ENCODE measurements at places on chromosomes 6 and 20.
A peak's percentile ranks its signal among the peaks of the same experiment; 100 is the strongest.

DNA sequence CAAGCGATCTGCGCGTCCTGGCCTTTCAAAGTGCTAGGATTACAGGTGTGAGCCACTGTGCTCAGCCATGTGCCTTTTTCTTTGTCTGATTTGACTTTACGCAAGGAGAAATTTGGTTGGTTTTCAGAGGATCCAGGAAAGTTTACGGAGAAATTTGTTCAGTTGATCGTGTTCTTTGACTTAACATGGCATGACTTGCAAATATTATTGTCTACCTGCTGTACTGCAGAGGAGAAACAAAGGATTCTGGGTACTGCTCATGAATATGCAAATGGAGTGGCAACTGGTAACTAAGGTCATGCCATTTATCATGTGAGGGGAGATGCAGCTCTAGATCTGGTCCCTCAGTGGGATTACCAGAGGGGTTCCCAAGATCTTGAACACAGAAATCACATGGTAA lies 68.8 kb upstream of the CHD6 start:
- DNase-seq: no peak

DNA sequence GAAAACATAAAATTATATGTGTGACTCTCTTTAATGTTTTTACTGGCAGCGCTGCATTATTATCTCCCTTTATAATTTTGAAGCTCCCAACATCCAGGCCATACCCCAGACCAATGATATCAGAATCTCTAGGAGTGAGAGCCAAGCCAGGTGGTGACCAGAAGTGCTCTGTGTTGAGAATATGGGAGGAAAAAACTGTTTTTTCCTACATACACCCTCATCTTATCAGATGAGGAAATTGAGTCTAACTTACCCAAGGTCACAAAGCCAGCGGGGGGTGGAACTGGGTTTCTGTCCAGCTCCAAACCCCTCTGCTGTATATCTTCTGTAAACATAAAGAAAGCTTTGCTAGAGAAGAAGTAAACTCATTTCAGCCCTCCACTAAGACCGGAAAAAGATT lies 42.5 kb downstream of the LY86 start:
- no peak for DNase-seq

- DNase-seq: no peak
These were observed 22.1 kb downstream of the BMP5 start for GRCh38 chr6:55853008-55854001.

DNA sequence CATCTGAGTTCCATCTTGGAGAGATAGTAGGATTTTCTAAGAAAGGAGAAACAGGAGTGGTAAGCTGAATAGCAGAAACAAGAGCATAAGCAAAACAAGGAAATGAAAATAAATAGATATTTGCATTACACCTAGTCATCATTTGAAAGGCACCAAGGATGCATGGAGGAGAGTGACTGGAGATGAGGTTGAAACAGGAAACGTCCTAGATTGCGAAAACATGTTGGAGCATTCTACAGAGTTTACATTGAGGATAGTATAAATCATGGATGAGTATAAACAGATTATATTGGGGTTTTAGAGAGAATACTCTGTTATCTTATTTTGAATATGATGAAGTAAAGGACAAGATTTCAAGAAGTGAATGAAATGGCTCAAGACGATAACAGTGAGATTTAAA lies 507.3 kb downstream of the EYS start:
- no peak for DNase-seq

GRCh38 chr6:121302882-121303281 lies 31.4 kb downstream of the TBC1D32 start:
- DNase-seq: no peak

DNA sequence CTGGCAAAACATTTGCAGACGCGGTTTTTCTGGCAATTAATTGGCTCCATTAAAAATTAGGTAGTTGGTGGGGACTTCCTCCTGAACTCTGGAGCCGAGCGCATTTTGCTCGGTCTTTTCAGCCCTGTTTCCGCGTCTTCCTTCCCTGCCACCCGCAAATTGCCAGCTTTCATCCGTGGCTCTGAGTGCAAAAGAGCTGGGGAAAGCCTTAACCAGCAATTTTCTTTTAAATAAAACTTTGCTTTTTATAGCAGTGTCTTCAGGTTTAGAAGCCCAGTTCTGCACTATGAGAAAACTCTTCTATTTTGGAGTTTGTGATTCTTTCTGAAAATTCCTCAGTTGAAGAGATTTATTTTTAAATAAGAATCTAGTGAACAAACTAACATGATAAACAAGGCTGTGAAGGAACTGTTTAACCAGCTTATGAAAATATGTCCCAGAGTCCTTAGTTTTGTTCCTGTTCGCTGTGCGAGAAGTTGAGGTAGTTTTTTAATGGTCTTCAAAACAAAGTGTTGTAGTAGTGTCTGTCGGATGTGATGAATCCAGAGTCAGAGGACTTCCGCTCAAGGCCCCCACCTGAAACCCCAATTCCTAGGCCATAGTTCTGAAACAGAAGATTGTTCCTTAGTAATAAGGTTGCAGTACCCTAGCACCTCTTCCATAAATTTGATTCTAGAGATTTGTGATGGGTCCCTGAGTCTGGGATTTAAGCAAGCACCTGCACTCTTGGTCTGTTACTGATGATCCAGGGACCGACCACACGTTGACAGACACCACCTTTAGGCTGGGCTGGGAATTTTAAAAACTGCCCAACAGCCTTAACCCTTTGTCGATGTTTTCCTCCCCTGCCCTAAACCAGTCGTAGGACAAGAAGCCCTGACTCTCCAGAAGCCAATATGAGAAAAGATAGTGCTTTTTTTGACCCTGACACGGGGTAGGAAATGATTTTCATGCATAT lies 950 bp downstream of the KCTD20 start:
- DNase-seq: peak; percentile 2

DNA sequence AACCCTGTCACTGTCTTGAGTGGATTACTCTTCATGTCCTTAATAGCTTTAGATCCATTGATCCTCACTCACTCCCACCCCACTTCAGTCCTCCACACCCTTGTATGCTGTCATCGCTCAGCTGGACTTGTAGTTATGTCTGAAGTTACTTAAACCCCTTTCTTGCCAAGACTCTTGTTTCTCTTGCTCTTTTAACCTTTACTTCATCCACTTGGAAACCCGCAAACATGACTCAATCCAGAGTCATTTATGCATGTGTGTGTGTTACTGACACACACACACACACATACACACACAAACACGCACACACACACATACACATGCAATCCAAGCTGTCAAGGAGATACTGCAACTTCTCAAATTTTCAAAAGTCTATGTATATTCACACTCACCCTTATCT lies 341.8 kb downstream of the SYNE1 start:
- peak; percentile 75 for DNase-seq

DNA sequence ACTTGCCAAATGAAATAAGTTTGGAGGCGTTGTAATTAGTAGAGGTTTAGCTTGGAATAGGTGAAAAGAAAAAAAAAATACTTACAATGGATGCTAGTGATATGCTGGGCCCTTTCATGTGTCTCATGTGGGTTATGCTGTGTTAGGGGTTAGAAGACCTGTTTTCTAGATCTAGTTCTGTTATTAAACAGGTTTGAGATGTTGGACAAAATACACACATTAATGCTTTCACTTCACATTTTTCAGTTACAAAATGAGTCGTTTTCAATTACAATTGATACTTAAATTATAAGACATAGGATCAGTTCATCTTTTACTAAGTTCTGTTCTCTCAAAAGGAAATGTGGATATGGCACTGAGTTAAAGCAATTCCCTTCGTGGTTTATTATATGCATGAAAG lies 509.8 kb downstream of the EPM2A start:
- no peak for DNase-seq

- no peak for DNase-seq
These were observed 327.5 kb downstream of the SYNE1 start for GRCh38 chr6:152309648-152310047.

DNA sequence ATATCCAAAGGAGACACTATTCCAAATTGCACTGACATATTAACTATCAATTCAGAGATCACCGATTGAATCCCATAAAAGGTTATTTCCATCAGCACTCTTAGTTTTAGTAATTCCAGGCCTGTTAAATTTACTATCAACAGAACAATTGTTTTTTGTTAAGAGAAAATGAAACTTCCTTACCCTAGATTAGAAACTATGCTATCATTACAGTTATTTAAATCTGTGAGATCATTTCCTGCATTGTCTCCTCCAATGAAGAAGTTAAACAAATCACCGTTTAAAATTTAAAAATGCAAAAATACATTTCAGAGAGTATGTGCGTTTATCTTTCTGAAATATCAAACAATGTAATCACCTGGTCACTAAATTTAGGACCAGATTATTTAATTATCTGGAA lies 57.5 kb downstream of the HIVEP2 start:
- no peak for DNase-seq

- DNase-seq: peak; percentile 89
These were observed 437.1 kb downstream of the GRIK2 start for GRCh38 chr6:101830501-101831031.

- DNase-seq: no peak
These were observed 11.2 kb upstream of the SIRPA start for GRCh38 chr20:1883986-1884385.

- no peak for DNase-seq
These were observed 19.7 kb downstream of the ZBP1 start for GRCh38 chr20:57600320-57601210.

- DNase-seq: no peak
These were observed 129.1 kb downstream of the ERMARD start for GRCh38 chr6:169880516-169880915.

DNA sequence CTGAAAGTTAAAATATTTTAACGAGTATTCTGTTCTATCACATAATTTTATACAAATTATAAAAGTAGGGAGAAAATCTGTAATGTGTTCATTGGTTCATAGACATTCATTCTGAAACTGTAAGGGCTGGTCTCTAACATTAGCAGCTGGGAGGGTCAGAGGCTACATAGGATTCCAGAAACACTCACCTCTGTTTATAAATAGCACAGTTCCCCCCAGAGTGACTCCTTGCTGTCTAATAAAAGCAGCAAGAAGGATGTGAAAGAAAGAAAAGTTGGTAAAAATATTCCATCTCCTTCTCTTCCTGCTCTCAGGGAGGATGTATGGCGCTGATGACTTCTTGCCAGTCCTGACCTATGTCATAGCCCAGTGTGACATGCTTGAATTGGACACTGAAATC lies 25.3 kb upstream of the NAA20 start:
- no peak for DNase-seq

DNA sequence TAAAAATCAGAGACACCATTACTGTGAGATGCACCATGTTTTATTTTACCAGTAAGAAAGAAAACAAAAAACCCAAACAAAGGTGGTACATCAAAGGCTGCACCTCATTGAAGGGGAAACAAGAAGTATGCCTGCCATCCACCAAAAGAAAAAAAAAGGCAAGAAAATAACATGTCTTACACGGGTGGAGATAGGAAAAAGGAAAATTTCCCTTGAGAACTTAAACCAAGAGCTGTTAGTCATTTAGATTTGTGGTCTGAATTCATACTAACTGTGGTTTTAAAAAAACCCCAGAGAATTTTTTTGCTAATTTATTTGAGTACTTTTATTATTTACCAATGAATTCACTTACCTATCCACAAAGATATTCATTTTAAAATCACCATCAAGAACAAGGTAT lies 144.0 kb downstream of the LRRC1 start:
- peak; percentile 24 for DNase-seq

DNA sequence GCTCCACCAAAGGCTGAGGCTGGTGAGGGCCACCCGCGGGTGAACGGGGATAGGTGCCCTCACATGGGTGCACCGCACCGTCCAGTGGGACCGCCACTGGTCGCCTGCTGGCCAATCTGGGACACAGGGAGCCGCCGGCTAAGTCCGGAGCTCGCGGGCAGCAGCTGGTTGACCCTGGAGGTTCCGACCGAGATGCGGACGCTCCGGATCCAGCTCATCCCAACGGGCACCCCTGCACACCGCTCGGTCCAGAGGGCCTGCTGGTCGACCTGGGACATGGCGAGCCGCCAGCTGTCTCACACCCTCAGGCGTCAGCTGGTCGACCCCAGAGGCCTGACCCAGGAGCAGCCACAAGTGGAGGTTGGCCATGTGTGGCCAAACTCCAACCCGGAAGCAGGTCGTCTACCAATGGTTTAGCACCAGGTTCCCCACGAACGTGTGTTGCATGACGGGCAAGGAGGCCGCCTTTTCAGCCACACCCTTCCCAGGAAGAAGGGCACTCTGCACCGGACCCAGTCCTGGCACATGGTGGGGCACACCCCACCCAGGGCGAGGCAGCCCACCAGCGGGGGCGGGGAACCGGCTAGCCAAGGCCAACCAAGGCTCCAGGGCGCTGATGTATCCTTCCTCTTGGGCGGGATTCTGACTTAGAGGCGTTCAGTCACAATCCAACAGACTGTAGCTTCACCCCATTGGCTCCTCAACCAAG lies 746.0 kb upstream of the DEFB115 start:
- no peak for DNase-seq

- DNase-seq: no peak
These were observed 161.1 kb downstream of the DLL1 start for GRCh38 chr6:170129691-170130171.

- DNase-seq: peak; percentile 91
These were observed 76.4 kb downstream of the EYA2 start for GRCh38 chr20:46970937-46971630.

- DNase-seq: no peak
These were observed 3.1 kb upstream of the RRBP1 start for GRCh38 chr20:17685168-17685567.

GRCh38 chr6:7119272-7119801 lies 11.6 kb downstream of the RREB1 start:
- DNase-seq: no peak

DNA sequence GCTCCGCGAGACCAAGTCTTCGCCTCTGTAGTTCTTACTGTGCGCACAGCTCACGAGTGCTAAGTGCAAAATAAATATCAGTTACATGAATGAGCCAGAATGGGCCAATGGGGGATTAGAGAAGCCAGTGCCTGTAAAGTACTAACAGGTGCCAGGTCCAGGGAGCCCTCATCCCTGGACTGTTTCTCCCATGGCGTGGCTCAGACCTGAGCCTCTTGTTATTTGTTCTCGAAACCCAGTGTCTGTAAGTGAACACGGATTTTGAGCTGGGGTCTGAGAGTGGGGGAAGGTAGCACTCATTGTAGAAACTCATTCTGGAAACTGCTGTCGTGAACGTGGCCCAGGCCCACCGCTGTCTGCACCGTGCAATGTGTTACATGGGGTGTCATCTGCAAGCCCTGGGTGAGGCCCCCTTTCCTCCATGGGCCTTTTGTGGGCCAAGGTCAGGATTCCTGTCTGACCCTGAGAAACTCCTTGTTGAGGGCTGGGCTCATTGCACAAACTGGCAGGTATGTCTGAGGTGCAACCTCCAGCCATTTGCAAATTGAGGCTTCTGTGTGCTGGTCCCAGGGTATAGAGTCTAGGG lies 154.7 kb downstream of the SYCP2 start:
- DNase-seq: no peak

DNA sequence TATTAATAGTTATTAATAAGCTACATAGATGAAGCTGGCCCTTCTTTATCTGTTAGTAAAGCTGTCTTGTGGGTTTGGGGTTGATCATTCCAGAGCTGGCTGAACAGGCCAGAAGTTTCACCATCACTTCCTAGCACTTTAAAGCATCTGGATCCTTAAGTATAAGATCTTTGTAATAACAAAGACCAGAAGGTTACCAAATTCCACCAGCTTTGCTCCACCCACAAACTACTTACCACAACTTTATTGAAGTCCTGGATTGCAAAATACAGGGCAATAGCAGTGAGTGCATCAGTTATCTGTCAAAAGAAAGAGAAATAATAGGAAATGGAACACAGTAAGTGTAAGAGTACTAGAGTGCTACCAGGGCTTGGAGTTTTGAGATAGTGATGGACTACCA lies 33.0 kb downstream of the PIGU start:
- peak; percentile 63 for DNase-seq

- DNase-seq: no peak
These were observed 43.1 kb upstream of the ZNF831 start for GRCh38 chr20:59120491-59120890.

Measured in fibroblast of skin of abdomen (primary cell).